Effector CD4-positive, alpha-beta T cell (primary cell): ENCODE measurements at places on chromosomes 2 and 18.
A peak's percentile ranks its signal among the peaks of the same experiment; 100 is the strongest.

GRCh38 chr18:75016025-75016717 is 192.8 kb downstream of the PTGR3 start:
- DNase-seq: no peak

GRCh38 chr2:230840301-230840700 is 24.4 kb upstream of the ITM2C start:
- DNase-seq: no peak

GRCh38 chr2:72291059-72291458 is 143.4 kb upstream of the CYP26B1 start:
- no peak for DNase-seq

GRCh38 chr18:34220081-34220815 is 4.5 kb downstream of the NOL4 start:
- DNase-seq: no peak

DNA sequence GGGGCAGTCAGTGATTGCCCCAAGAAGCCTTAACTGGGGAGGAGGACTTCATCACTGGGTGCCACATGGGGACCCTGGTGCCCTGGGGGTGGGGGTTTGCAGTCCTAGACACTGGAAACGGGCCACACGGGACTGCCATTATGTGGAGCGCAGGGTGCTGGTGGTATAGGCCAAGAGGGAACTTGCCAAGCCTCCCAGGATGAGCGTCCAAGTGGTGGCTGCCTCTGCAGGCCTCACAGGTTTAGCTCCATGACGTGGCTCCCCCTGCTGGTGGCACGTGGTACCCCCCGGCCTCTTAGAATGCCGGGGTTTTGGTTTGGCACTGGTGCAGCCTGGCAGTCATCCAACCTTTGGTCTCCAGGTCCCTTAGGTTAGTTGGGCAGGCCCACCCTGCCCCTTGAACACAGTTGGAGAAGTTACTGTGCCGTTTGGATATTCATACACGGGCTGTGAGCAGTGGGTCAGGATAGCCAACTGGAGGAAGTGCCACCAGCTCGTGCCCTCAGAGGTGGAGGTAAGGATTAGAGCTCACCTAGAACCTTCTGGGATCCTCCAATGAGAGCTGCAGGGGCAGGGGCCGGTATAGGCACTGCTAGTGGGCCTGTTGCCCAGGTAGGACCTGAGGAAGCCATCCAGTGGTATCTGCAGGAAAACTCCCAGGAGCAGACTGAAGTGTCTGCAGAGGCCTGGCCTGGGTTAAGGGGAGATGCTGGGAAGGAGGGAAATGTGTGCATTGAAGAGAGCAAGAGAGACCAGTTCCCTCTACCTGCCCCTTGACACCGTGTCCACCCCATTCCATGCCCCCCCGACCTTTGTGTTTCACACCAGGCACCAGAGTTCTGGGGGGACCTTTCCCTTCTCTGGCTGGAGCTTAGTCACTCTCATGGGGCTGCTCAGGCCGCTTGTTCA is 5.7 kb downstream of the PTMA start:
- DNase-seq: peak; percentile 88

DNA sequence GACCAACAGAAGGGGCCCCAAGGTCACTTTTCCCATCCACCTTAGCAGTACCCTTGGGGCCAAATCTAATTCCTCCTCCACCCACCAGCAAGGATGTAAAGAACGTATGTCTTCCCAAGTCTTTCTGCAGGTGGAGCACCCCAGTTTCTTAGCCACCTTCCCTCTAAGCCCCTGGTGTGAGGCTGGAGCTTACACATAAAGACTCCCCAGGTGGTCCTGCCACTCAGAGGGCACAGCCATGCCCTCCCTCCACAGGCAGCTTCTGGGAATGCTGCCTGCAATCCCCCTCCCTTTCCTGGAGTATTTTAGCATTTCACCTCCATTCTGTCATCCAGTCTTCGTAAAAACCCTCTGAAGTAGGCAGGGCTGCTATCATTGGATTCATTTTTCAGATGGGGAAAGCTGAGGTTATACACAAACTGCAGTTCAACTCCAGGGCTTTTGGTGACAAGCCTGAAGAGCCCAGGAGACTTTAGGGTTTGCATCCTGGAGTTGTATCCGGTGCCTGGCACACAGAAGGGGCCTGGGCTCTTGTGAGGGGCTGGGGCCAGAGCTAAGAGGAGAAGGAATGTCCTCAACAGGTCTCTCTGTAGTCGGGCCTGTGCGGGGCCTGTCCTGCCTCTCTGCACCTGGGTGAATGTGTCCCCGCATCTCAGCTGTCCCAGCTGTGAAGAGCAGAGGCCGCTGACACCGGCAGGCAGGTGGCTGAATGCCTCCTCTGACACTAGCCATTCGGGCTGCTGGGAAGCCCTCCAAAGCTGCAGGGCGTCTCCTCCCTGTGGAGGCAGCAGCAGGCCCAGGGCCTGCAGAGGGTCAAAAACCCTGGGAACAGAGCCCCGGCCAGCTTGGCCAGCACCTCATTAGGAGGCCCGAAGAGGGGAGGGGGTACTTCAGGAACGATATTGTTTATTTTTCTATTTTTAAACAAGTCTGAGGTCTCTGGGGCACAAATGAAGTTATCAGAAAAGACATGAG is 27.6 kb downstream of the CIB4 start:
- no peak for DNase-seq
